ENCODE measurements at places on chromosomes 13 and 19. TPM values are rescaled to one million over a fixed set of nuclear protein-coding genes. Genes with fewer than 3 reads are reported as not detected.

DNA sequence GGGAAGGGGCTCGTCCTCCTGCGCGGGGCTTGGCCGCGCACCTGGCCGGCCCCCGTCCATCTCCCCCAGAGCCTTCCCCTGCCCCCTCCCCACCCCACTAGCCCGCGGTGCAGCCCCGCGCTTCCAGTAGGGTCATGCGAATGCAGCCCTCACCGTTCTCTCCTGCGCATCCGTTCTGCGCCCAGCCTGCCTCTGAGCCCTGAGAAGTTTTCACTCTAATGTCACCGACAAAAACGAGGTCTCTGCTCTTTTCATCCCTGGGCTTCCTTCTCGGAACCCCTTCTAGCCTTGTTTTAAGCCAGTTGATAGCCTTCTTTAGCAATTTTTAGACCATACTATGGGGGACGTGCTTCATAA lies 97.4 kb downstream of the ATP8A2 start:
- no peak for DNase-seq

The ATP12A gene
- not detected for total RNA-seq

The ZNF536 gene
- total RNA-seq = 4.3 TPM

The CGB1 gene
- not detected for total RNA-seq

GRCh38 chr13:93260591-93260990 lies 34.0 kb downstream of the GPC6 start:
- no peak for DNase-seq

- DNase-seq = no peak
Observed at GRCh38 chr13:110498327-110498726, 63.2 kb downstream of the RAB20 start.

- no peak for DNase-seq
Observed at GRCh38 chr13:34086281-34086680, 268.3 kb downstream of the RFC3 start.

DNA sequence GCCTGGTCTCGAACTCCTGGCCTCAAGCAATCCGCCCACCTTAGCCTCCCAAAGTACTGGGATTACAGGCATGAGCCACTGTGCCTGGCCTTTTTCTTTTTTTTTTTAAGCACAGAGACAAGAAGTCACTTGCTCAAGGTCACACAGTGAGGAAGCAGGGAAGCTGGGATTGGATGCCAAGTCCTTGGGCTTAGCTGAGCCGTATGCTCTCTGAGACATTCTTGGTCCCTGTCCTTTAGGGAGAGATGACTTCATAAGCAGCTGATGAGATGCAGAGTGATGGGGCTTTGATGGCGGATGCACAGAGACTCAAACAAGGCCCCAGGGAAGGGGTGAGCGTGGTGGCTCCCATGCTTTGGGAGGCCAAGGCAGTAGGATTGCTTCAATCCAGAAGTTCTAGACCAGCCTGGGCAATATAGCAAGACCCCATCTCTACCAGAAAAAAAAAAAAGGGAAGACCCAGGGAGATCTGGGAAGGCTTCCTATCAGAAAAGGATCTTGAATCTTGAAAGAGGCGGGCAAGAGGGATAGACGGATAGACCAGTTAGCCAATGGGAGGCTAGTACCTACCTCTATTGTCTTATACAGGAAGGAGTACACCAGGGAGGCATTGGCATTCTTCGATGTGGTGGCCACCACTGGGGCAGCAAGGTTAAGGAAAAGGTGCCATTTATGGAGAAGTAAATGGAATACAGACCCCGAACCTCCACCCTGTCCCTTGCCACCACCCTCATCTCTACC lies 3.9 kb downstream of the AP1M2 start:
- no peak for DNase-seq

The PSG11 gene
- total RNA-seq = not detected

- DNase-seq = no peak
Observed at GRCh38 chr19:40585241-40585981, 8.7 kb downstream of the SHKBP1 start.

DNA sequence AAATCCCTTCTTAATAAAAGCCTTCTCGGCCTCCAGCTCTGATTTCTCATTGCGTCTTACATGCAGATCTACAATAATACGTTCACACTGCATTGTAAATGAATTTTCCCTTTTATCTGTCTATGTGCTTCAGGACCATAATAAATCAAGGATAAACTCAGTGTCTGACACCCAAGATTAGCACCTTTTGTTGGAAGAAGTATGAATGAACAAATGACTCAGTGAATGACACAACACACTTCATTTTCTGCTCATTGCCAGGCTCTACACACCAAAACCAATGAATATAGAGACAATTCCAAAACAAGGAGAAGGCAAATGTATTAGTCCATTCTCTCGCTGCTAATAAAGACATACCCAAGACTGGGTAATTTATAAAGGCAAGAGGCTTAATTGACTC lies 1224.4 kb downstream of the EFNB2 start:
- DNase-seq = no peak

DNA sequence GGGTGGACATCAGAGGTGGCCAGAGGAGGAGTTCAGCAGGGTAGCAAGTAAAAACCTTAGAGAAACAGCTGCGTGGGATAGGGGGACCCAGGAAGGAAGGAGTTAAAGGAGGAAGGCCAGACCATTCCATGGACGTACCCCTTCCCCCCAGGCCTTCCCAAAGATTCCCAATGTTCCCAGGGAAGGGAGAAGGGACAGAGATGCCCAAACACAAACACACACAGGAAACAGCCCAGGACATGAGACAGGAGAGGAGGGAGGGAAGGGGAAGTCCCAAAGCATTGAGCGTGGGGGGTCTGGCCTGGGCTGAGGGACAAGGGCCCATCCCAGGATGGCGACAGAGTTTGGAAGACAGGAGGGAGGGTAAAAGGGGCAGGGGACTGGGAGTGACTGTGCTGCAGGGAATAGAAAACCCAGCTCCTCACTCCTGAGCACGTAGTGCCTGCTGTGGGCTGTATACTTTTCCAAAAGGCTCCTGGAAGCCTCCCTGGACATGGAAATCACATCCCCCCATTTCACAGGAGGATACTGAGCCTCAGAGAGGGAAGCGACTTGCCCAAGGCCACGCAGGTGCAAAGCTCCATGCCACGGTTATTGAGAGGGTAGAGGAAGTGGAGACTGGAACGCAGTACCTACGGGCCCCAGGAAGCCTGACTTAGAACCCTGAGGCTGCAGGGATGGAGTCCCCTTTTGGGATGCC lies 1.1 kb downstream of the SYDE1 start:
- no peak for DNase-seq

DNA sequence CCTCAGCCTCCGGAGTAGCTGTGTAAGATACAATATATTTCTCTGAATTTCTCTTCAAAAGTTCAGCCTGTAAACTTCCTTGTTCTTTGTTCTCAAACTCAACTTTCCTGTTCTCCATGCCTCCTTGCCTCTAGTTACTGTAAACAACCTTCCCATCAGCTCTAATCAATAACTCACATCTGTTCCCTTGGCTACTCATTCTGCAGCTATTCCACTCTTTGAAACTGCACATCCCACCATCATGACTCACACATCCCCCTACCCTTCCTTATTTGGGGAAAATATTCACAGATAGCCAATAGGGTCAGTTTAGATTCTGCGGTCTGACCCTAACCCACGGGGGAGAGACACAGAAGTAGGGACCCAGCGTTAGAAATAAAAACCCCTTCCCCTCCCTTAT lies 2.0 kb downstream of the ZNF562 start:
- no peak for DNase-seq

- DNase-seq = no peak
Observed at GRCh38 chr13:73603646-73604045, 530.6 kb downstream of the KLF12 start.

- DNase-seq = no peak
Observed at GRCh38 chr13:100298116-100298681, 209.3 kb downstream of the PCCA start.

- DNase-seq = no peak
Observed at GRCh38 chr13:39461685-39462266, 141.2 kb downstream of the LHFPL6 start.

The SYCN gene
- total RNA-seq = not detected

DNA sequence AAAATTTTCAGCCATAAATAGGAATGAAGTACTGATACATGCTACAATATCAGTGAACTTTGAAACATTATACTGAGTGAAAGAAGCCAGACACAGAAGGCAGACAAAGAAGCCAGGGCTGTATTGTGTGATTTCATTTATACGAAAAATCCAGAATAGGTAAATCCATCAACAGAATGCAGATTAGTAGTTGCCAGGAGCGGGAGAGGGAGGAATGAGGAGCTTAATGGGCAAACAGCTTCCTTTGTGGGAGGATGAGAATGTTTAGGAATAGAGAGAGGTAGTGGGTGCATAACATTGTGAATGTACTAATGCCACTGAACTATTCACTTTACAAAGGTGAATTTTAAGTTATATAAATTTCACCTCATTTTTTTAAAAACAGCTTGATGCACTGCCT lies 103.3 kb upstream of the SERTM1 start:
- no peak for DNase-seq

The PRKCG gene
- total RNA-seq = not detected

All from esophagus muscularis mucosa (tissue), 4 donors.